ENCODE measurements at places on chromosomes 11 and 22.

DNA sequence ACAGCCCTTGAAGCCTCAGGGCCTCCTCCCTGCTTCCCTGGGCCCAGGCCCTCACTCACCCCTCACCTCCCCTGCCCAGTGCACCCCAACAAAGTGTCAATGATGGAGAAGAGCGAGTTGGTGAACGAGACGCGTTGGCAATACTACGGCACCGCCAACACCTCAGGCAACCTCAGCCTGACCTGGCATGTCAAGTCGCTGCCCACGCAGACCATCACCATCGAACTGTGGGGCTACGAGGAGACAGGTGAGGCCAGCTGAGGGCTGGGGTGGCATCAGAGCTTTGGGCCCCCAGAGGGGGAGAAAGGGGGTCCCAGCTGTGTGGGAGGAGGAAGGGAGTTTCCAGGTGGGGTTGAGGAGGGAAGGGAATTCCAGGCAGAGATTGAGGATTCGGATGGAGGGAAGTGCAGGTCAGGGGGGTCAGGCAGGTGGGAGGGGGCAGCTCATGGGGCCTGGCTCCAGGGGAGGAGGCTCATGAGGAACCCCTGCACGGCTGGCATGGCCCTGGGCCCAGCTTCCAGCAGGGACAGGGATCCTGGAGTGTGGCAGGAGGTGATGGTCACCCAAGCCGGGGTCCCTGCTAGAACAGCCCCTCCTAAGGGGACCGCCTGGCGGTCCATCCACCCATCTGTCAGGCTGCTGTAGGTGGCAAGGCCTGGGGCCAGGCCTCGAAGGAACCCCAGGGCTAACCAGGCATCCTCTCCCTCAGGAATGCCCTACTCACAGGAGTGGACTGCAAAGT lies 2.9 kb downstream of the SUSD2 start:
- DNase-seq, result no peak

DNA sequence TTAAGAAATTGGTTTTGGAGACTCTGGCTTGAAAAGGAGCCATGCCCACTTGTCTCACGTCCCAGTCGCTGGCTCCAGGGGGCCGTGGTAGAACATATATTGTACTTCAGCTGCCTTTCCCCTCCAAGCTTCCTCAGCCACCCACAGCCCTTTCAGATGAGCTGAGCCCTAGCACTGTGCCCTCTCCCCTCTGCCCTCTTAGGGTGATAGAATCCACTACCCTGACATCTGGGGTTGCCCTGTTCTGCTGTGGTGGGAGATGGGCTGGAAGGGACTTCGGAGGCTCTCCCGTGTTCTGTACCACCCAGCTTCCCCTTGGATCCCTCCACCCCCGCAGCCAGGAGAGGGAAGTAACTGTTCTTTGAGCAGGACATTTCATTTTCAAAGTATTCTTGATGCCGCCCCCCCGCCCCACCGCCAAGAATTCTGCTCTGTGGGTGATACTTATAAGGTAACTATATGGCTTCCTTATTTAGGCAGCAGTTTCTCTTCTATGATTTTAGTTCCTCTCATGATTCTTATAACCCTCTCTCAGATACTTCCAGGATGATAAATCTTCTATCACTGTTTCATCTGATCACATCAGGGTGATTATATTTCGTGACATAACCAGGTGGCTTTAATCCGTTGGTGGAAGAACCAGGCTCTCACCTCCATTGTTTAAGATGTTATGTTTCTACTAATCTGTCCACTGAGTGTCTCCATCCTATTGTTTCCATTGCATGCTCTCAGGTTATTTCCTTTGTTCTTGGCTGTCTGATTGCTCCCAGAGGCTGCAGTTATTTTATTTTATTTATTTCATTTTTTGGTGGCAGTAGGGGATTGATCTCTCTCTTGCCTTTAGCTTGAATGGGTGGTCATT lies 24.1 kb downstream of the ZBTB16 start:
- DNase-seq, result no peak

- peak; percentile 66 for DNase-seq
These were observed 78.7 kb upstream of the PPARA start for GRCh38 chr22:46071451-46072109.

DNA sequence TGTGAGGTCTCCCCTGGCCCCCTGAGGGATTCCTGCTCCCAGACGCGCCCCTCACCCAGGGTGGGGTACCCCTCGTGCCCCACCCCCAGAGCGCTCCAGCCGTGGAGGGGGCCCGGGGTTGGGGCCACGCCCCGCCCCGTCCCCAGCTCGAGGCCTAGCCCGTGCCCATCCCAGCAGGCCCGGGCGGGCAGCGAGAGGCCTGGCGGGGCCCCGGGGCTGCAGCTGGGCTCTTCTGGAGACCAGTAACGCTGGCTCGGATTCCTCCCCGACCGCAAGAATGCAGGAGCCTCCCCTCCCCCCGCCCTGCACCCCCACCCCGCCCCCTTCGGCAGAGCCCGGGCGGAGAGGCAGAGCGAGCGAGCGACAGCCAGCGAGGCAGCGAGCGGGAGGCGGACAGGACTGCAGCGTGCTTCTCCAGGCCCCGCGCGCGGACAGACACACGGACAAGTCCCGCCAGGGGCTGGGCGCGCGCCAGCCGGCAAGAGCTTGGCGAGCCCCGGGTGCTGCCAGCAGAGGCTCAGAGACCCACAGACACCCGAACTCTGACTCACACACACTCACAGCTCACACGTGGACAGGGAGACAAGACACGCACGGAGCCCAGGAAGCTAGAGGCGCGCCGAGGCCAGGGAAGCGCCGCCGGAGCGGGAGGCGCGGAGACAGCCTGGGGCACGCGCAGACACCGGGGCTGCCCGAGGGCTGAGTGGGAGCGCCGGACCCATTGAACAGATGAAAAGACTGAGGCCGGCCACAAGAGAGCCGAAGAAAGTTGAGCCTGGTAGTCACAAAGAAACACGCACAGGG lies 15.2 kb downstream of the BCL9L start:
- peak; percentile 59 for DNase-seq

- no peak for DNase-seq
These were observed 5.8 kb upstream of the KDM2A start for GRCh38 chr11:67113231-67113721.

GRCh38 chr11:74677131-74677530 lies 54.1 kb downstream of the CHRDL2 start:
- DNase-seq, result no peak

- DNase-seq, result no peak
These were observed 636 bp downstream of the PAMR1 start for GRCh38 chr11:35524780-35525179.

DNA sequence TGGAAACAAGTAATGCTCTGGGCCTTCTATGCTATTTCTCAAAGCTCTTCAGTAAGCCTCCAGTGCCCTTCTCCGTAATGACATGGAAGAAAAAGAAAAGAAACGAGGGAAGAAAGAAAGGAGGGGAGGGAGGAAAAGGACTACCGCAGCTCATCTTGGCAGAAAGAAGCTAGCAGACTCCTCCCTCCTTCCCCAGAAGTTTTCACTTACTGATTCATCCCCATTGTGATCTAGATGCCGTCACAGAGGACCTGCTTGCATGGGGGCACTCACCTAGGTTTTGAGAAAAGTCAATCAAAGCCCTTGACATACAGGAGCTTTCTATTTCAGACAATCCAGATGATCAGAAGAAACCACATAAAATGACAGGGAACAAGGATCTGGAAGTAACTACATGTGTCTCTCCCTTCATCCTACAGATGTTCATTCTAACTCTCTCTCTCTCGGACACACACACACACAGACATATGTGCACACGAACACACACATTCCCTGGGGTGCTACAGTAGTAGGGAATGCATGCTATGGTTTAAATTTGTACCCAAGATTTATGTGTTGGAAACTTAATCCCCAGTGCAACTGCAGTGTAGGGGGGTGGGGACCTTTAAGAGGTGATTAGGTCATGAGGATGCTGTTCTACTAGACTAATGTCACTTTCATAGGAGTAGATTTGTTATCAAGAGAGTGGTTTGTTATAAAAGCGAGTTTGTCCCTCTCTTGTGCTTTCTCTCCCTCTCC lies 37.6 kb upstream of the RCN1 start:
- DNase-seq, result no peak

- no peak for DNase-seq
These were observed 5.2 kb downstream of the KCNJ4 start for GRCh38 chr22:38449776-38450175.

DNA sequence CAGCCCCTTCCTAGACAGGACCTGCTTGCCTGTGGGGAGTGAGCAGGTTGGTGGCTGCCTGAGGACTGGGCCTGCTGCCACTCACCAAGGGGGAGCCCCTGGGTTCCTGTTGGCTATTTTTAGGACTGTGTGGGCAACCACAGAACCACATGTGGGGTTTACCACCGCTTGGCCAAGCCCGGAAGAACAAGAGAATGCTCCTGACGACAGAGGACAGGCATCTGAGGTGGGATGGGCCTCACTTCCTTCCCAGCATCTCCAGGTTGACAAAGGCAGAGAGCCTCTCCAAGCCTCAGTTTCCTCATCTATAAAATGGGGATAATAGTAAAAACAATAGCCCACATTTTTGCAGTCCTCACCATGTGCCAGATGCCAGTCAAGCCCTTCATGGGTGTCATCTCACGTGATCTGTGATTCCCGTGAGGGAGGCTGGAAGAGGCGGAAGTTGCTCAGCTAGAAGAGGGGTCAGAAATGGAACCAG lies 43.6 kb downstream of the LRRC32 start:
- DNase-seq, result no peak

DNA sequence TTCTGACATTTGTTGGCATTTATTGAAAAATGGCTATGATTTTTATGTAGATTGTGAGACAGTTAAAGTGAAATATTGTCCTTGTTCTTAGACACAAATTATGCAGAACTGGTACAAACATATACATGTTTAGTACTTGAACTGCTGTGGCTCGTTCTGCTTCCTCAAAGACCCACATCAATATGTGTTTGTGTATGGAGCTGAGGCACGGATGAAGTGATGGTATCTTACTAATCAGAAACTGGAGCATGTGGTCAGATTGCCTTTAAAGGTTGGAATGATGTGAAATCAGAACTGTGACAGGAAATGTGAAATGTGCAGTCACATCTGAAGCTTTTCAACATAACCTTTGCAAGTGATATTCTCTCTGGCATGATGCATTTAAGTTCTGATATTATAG lies 130.4 kb downstream of the NAV2 start:
- DNase-seq, result no peak

GRCh38 chr11:132444911-132445310 lies 1074.5 kb downstream of the NTM start:
- no peak for DNase-seq

GRCh38 chr11:131914361-131914774 lies 544.0 kb downstream of the NTM start:
- DNase-seq, result no peak
